ENCODE measurements at places on chromosomes 12 and 14.

DNA sequence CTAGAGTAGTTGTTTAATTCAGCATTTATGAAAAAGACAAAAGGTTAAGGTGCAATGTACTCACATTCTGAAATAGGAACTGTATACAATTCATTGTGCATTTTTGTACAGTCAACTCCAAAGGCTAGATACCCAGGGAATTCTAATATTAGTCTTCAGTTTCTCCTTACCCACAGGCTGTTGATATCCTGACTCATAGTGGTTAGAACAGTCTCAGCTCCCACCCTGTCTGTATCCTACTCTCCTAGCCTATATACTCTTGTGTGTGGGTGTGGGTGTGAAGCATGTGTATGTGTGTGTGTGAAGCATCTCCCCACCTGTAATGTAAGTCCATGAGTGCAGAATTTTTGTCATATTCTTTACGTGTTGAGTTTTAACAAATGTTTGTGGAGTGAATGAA lies 229.5 kb downstream of the NAV3 start:
- no peak for DNase-seq

DNA sequence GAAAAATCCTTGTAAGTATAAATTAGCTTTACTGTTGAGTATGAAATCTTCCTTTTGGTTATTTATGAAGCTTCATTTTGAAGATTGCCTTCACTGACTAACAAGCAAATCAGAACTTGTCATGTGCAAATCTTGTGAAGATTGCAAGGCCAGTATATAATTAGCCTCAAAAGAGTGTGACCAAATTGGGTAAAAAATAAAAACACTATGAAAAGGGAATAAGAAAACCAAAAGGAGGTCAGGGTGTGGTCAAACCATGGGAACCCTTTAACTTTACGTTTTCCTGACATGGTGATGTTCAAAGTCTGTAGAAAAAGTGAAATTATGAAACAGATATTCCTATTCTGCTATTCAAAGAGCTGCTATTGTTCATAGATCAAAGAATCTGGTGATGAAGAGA lies 230.3 kb downstream of the BCAT1 start:
- no peak for DNase-seq

GRCh38 chr12:110590806-110591326 lies 7.7 kb upstream of the PPTC7 start:
- no peak for DNase-seq

GRCh38 chr14:81161749-81162148 lies 59.0 kb downstream of the GTF2A1 start:
- DNase-seq = no peak

DNA sequence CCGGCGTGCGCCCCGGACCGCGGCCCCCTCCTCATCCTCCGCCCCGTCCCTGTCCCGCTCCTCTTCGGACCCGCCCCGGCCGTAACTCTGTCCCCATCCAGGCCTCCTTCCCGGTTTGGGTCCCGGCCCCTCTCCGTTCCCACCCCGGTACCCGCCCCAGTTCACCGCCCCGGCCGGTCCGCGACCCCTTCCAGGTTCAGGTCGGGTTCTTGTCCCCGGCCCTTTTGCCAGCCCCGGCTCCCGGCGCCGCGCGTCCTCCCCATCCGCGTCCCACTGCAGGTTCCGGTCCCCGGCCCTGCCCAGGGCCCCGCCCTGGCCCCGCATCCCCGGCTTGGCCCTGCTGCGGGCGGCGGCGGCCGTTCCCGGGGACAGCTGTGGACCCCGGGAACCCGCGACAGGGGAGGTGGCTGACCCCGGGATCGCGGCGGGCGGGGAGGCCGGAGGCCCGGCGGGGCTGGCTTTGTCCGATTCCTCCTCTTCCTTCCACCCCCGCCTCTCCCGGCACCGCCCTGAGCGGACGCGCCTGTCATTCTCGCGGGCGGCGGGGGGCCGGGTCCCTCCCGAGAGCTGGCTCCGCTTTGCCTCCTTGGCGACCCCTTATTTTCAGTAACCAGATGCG lies 601 bp downstream of the KLC1 start:
- no peak for DNase-seq

GRCh38 chr14:22338917-22339715 lies 249.9 kb downstream of the DAD1 start:
- no peak for DNase-seq

DNA sequence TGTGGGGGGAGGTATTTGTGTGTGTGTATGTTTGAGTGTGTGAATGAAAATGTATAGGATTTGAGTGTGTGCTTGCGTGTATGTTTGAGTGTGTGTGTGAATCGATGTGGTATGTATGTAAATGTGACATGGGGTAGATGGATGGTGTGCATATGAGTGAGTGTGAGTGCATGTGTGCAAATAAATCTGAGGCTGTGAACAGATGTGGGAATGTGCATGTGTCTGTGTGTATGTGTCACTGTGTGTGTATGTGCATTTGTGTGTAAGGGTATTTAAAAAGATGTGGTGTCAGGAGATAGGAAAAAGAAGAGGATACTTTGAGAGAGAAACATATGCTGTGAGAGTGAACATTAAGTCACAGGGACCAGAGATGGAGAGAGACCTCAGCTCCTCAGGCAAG lies 539.6 kb downstream of the MED13L start:
- no peak for DNase-seq

DNA sequence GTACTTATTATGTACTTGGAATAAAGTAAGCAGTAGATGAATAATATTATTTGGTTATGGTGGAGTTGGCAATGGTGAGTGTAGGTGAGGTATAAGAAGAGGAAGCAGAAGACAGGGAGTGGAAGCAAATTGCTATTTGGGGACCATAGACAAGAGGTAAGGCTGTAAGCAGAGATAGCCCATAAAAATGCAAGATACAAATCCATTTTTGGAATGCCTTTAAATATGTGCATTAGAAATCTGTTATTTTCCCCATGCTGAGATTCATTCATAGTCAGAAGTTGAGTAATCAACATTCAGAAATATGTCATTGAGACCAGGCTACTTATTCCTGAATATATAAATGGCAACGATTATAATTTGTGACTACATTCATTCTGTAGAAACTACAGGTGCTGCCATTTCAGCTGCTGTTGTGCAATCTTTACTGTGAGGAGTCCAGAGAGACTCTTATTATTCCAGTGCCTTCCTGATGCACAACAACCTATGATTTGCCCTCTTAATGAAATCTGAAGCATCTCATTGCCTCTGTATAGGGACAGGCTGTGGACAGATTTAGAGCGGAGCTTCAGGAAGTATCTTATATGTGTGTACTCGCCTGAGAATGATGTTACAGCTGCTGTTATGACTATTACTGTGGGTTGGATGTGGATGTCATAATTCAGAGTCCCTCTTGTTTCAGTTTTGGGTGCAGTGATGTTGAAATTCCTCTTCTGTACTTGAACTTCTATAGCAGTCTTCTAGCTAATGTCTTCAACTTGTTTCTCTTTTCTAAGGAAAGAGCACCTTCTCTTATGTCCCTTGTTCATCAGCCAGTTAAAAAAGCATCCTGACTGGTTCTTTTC lies 173.8 kb downstream of the NAV3 start:
- DNase-seq = no peak

- no peak for DNase-seq
Measured at GRCh38 chr12:79566452-79567174, 124.2 kb downstream of the PAWR start.

Data from stimulated activated CD8-positive, alpha-beta memory T cell treated with anti-CD3 and anti-CD28 coated beads, Interleukin-4, amount 100 ng/mL, for 4 hours (primary cell).